ENCODE measurements at places on chromosomes 12 and 14.

- DNase-seq, result no peak
Measured at GRCh38 chr12:97559267-97559666, 96.7 kb downstream of the RMST start.

DNA sequence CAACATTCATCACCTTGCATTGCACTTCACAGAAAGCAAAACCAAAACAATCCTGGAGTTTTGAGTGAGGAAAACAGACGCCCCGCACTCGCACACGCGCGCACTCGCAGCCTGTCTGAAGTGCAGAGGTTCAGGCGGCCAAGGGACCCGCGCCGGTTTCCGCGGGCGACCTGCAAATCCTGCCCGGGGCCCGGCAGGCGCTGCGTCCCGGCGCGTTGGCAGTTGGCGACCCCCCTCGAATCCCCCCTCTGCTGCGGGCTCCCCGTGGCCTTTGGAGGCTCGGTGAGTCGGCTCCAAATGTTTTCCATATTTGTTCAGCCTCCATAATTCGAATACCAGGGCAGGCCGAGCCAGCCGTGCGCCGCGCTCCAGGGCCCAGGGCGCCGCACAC is at the start of gene SSPN:
TSS of gene SSPN (plus strand) at position 324 of the 391 bp plus-strand sequence. CDS start 100 bp downstream, outside the sequence.
- DNase-seq, result no peak

GRCh38 chr12:25322918-25323531 is 72.3 kb upstream of the KRAS start:
- no peak for DNase-seq

- no peak for DNase-seq
Measured at GRCh38 chr12:115661112-115661511, 616.4 kb downstream of the MED13L start.

DNA sequence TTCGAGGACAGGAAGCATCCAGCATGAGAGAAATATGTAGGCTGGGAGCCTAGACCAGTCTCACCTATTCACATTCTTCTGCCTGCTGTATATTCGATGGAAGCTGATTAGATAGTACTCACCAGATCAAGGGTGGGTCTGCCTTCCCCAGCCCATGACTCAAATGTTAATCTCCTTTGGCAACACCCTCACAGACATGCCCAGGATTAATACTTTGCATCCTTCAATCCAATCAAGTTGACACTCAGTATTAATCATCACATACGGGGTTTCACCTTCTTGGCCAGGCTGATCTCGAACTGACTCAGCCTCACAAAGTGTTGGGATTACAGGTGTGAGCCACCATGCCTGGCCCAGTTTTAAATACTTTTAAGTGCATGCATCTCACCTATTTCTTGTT is 30.5 kb upstream of the SLC10A1 start:
- no peak for DNase-seq

- no peak for DNase-seq
Measured at GRCh38 chr14:67409461-67409860, 2.5 kb downstream of the PLEK2 start.

GRCh38 chr12:12954356-12954755 is 2.4 kb upstream of the GPRC5D start:
- DNase-seq, result no peak

- no peak for DNase-seq
Measured at GRCh38 chr12:120652656-120653435, 12.4 kb downstream of the CABP1 start.

DNA sequence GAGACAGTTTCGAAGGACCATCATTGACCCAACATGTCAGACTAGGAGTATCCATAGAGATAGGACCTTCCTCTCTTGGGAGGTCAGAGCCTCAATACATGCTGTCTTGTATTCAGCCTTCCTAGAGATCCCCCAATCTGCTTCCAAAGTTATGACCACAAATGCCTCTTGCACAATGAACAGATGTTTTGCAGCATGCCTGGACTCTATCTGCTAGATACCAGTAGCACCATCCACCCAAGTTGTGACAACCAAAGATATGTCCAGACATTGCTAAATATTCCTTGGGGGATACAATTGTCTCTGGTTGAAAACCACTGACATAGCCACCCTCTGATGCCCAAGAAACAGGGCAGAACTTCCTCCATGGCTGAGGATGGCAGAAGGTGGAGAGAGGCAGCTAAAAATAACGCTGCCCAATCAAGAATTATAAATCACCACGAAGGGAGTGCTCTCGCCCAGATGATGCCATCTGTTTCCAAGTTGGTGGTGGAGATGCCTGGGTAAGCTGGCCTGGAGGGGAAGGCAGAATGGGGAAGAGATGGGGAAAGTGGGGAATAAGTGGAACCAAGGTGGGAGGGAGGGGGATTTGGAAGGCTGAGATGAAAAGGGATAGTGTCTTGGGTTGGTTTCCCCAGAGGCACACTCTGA is 42.9 kb upstream of the NOS1 start:
- DNase-seq, result no peak

DNA sequence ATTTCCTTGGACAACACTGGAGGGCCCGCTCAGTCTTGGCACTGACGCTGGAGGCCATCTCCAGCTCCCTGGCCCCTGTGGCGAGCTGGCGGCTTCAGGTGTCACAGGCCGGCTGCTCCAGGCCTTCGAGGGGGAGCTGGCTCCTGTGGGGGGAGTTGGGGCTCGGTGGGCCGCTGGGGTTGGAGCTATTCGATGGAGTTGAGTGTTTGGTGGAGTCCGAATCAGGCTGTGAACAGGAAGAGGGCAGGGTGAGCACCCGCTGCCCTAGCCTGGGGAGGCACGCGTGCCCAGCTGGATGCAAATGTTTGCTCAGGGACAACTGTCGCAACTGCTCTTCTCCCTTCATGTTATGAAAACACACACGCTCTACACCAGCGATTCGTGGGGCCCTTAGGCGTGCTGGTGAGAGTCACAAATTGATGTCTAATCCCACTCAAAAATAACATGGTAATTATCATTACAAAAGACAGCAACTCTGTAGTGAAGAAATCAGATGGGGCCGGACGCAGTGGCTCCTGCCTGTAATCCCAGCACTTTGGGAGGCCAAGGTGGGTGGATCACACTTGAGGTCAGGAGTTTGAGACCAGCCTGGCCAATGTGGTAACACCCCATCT is 11.3 kb downstream of the AMN start:
- DNase-seq, result no peak

- DNase-seq, result no peak
Measured at GRCh38 chr14:52013984-52014600, 24.7 kb downstream of the RTRAF start.

- DNase-seq, result no peak
Measured at GRCh38 chr14:96129128-96129736, 75.4 kb upstream of the BDKRB2 start.
